ENCODE measurements at places on chromosomes 4 and X.

DNA sequence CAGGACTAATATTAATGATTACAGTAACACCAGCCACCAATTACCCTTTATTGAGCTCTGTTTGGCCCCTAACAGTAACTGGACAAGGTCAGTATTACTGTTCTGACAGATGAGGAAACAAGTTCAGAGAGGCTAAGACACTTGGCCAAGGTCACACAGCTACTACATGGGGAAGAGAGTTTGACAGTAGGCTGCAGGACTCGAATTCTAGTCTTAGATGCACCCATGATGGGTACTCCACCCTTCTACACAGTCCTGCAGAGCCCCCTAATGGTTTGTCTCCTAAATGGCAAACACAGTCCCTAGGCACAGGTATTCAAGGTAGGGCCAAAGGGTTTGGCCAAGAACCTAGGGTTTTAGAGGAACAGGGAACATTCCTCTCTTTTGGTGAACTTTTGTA is 93.9 kb downstream of the NSUN7 start:
- DNase-seq, result no peak

DNA sequence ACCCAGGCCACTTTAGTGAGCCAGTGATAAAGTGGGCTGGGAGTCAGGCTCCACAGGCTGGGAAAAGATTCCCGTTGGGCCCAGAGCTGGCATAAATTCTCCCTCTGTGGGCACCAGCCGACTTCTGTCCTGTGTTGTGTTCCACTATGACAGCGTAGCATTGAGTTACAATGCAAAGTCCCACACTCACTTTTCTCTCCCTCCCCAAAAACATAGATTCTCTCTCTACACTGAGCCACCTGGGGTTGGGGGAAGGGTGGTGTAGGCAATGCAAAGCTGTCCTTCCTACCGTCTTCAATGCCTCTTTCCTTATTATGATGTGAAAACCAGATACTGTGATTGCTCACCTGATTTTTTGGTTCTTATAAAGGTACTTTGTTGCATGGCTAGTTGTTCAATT is 566.2 kb downstream of the RAPGEF2 start:
- no peak for DNase-seq

- no peak for DNase-seq
These were observed 619 bp upstream of the MPC1L start for GRCh38 chrX:40622479-40623138.

- no peak for DNase-seq
These were observed 21.9 kb downstream of the INTS12 start for GRCh38 chr4:105686571-105686970.

Data from stimulated activated CD8-positive, alpha-beta memory T cell treated with anti-CD3 and anti-CD28 coated beads, Interleukin-7, amount 100 ng/mL, for 24 hours (primary cell).